ENCODE measurements at places on chromosomes 2 and 18.

DNA sequence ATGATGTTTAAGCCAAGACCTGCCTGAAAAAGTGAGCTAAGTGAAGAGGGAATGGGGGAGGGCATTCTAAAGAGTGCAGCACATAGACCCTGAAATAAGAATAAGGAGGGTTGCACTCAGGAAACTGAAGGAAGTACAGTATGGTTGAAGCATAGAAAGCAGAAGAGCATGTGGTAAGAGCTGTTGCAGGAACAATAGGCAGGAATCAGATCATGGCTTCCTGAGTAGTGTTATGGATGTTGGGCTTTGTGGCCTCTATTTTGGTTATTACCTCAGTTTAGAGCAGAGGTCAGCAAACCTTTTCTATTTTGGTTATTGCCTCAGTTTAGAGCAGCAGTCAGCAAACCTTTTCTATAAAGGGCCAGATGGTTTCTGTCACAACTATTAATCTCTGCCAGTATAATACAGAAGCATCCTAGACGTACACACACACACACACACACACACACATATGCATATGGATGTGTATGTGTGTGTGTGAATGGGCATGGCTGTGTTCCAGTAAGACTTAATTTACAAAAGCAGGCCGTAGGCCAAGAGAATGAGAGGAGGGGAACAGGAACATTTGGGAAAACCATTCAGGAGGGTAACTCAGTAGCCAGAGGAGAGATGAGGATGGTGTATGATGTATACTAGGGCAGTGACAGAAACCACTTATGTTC is 91.1 kb upstream of the MYO3B start:
- DNase-seq: no peak

GRCh38 chr18:73891572-73892421 is 255.8 kb downstream of the FBXO15 start:
- DNase-seq: no peak

DNA sequence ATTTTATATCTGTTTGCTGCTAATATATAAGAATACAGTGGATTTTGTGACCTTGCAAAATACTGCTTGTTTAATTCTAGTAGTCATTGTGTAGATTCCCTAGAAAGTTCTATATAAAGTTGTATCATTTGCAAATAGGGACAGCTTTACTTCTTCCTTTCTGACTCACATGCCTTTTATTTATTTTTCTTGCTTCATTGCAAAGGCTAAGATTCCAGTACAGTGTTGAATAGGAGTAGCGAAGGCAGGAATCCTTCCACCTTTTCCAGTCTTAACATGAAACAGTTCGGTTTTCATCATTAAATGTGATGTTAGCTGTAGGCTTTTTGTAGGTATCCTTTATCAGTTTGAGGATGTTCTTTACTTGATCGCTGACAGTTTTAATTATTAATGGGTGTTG is 58.1 kb downstream of the DGKD start:
- no peak for DNase-seq

DNA sequence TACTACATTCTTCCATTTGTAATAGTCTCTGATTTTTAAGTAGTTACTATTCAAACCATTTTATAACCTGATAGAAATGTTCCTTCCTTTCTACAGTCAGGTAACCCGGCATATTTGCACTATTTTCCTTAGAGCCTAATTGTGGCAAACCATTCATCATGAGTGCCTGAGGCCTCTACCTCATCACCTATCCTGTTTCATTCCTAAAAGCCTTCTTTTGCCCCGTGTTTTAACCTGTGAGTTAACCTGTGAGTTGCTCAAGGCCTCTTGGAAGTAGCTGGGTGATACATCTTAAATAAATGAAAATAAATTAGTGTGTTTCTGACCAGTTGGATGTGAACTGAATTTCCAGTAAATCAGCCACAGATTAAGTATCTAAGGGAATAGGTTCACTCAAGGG is 6.5 kb upstream of the KLHL29 start:
- DNase-seq: no peak

DNA sequence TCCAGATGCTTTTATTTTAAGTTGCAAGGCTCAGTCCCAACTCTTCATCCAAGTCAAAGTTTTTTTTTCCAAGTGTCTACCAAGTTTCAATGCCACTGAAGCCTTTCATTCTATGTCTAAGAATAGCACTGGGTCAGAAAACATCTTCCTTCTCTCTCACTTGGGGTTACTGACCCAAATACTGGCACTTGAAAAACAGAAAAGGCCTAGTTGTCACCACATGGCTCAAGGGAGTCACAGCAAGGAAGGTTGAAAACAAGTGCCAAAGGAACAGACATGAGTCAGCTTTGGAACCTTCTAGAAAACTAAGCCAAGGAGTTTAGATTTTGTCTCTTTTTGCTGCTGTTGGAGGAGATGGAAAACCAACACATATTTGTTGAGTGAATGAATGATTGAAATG is 146.5 kb downstream of the COPS8 start:
- no peak for DNase-seq

DNA sequence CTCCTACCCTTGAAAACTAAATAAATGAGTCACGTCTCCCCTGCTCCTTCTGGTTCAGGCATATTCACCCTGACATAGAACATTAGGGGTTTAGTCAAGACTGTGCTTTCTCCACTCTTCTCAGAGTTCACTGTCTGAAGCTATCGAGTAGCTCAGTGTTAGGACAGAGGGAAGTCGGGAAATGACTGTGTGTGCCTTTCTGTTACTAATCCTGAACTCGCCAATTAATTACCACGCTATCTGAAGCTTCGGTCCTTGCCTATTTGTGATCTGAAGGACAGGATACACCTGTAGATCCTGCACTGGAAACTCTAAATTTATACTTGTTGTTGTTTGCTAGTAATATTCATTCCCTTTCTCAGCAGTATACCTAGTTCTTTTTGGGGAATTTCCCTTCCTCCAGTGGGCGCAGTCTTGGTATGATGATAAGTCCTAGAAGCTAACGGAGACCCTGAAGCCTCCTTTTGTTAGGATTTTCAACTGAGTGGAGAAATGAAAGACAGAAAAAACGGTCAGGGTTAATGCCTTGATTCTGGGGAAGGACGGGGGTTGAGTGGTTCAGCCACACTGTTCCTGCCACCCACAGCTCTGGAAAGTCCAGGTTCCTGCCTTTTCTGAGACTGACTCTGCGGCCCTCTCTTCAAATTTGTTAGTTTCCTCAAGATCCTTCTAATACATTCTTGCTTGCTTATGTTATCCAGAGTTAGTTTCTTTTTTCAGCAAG is 218.0 kb downstream of the DLGAP1 start:
- no peak for DNase-seq

- DNase-seq: no peak
These were observed 126.4 kb downstream of the ASB1 start for GRCh38 chr2:238553159-238553558.

GRCh38 chr18:52310651-52311050 is 29.3 kb upstream of the DCC start:
- DNase-seq: no peak

DNA sequence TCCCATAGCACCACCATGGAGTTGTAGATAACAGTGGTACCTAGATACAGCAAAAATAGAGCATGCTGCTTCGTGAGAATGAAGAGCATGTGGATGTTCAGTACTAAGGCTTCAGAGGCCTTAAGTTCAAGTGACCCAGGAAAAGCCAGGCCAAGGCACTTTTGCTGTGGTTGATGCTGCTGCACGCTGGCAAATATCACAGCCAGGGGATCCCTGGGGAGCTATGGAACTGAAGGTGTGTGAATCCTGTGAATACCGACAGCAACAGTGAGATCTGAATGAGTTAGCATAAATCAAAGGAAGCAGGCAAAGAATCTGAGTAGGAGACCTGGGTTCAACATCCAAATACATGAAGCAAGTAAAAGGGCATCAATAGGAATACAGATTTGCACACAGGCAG is 158.6 kb upstream of the THUMPD2 start:
- no peak for DNase-seq

DNA sequence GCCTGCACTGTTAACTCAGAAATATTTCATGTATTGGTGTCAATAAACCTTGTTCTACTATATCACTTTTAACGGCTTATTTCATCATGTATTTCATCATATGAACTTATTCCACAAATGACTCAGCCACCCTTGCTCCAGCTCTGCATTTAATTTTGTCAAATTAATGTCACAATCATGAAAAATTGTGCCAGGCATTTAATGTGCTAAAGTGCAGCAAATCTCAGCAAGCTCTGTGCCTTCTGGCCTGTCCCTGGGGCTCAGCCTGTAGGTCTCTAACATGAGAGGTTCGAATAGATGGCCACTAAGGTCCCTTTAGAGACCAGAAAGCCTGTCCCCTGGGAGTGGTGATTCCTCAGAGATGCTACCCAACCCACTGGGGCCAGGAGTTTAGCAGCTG is 28.6 kb downstream of the BOD1L2 start:
- no peak for DNase-seq

DNA sequence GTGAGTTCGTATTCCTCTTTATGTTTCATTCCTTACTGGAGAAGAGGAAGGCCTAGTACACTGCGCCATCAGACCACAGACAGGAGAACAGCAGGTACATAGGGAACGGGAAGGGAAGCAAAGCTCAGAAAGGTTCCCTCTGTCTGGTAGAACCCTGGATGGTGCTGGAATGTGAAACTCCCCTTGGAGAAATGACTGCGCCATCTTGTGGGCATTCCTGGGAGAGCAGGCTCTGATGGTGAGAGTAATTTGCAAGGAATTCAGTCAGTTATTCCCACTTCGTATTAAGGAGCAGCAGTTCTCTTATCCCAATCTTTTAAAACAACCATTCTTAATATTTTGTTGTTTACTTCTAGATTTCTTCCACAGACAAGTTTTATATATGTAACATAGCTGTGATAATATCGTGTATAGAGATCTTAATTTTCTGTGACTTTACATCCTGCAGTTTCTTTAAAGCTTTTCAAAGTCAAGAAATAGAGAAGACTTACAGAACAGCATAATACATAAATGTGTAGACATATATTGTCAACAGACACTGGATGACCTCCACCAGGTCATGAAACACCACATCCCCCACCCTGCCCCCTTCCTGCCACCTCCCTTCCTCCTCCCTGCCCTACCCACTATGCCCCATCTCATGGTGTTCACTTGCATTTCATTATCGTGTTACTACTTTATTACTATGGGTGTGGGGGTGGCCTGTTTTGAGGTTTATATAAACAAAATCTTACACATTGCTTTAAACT is 83.9 kb downstream of the ARHGEF4 start:
- DNase-seq: no peak

DNA sequence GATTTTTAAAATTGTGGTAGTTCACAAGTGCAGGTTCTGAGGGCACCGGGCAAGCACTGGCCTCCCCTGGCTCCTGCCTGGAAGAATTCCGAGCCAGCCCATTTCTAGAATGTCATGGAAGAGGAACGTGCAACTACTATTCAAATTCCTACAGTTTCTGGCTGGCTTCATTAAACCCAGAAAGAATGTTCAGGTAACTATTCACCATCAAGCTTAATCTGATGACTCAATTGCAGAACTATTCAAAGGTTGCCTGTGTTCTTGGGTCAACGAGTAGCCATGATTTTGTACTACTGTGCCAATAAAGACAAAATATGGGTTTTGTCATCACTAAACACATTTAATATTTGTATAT is 14.3 kb upstream of the MFF start:
- DNase-seq: no peak

DNA sequence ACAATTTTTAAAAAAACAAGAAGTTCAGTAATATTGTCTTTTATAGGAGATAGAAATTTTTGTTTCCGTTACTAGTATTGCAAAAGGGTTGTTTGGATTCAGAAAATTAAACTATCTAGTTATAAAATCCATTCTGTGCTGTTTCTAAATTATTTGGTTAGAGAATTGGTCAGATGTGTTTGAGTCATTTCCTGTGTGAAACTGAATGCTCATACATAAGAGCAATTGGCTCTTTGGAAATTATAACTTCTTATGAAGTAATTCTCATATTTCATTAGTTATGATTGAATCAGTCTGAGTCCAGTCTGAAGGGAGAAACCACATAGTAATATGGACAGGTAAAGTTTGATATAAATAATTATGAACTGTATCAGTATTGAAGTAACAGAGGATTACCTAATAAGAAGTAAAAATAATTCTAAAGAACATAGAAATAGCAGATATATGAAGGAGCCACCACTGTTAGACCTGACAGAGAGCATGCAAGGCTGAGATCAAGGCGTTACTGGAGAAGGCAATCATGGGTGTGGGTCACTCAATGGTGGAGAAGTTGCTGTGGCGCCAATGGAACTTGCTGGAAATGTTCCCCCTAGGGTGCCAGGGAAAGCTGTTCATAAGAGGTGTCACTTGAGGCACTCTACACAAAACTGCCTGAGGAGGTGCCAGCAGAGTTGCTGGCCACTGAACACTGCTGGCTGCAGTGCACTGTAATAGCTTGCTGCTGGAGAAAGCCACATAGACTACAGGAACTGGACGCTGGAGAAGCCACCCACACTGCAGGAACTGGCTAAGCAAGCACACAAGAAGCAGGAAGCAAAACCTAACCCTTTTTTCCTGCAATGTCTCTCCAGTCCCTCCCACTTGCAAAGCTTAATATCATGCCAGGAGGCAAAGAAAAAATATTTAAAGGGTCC is 18.0 kb upstream of the FAP start:
- DNase-seq: no peak

GRCh38 chr18:22368021-22368420 is 49.7 kb downstream of the CTAGE1 start:
- no peak for DNase-seq

DNA sequence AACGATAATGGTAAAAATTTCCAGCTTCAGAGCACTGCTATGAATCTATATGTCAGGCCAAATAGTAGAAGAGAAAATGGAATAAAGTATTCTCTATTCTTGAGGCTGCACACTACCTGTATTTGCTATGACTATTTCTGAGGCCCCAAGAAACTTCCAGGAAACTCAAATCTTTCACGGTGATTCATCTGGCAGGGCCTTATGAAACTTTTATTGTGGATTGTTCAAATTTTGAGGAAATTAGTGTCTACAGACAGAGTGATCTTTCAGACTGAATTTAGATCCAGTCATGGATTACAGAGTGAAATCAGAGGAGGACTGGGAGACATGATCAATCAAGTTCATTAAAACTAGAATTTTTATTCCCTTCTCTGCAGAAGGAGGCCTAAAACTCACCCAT is 4.1 kb upstream of the VSNL1 start:
- no peak for DNase-seq

DNA sequence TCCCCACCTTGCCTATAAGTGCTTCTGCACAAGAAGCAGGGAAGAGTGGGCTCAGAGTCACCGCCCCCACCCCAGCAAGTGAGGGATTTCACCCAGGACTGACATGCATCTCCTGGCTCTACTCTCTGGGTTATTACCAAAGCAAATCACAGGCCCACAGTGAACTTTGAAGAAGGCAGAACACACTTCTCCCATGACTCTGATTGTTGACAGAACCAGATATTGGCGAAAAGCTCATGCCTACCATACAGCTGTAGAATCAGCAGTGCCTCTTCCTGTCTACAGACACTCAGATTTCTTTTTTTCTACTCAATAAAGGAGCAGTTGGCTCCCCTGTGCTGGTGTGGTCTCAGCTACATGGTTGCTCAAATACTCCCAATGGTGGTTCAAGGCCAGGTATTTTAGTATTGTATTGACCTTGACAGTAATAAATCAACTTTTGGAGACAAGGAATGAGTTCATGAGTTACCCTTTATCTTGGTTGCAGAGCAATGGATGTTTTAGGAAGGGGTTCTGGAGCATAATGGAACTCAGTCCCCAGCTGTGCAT is 512.9 kb upstream of the ID2 start:
- no peak for DNase-seq
